Astrocyte of the hippocampus (primary cell): ENCODE measurements at places on chromosomes 16 and 17.
A peak's percentile ranks its signal among the peaks of the same experiment; 100 is the strongest.

DNA sequence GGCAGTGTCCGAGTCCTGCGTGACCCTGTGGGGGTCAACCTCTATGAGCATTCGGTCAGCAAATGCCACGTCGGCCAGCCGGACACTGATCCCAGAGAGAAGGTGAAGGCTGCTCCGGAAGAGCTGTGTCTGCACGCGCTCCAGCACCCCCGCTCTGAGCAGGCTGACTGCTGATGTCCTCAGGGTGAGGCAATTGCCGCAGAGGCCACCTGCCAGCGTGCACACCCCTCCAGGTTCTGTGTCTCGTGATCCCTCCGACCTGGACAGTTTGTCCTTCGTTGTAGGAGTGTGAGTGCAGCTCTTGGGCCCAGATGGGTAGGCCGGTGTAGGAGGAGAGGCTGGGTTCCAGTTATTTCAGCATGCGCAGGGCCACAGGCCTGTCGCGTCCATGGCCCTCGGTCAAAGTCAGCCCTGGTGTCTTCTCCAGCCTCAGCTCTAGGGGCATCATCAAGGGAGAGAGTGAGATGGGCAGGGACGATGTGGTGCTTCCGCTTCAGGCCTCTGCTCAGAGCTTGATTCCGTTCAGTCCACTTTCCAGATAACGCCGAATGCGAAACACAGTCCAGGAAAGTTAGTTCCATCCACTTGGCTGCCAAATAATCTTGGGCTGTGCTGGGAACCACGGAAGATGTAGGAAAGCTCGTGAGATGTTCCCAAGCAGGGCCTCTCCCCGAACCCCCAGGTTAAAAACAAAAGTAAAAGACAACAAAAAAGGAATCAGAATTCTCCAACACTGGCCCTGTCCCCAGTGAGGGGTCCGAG lies 15.1 kb upstream of the NCBP3 start:
- no peak for DNase-seq

- DNase-seq = peak; percentile 92
Observed at GRCh38 chr17:63848834-63849689, 6.6 kb upstream of the SMARCD2 start.

DNA sequence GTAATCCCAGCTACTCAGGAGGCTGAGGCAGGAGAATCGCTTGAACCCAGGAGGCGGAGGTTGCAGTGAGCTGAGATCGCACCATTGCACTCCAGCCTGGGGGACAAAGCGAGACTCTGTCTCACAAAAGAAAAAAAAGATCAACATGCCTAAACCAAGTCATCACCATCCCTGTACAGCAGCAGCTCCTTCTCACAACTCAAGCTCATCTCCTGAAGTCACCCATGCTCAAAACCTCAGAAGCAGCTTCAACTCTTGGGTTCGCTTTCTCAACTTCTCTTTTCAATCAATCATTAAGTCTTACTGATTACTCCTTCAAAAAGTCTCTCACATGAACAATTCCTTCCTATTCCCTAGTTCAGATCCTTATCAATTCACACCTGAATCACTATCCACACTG lies 31.3 kb downstream of the PHLPP2 start:
- no peak for DNase-seq

DNA sequence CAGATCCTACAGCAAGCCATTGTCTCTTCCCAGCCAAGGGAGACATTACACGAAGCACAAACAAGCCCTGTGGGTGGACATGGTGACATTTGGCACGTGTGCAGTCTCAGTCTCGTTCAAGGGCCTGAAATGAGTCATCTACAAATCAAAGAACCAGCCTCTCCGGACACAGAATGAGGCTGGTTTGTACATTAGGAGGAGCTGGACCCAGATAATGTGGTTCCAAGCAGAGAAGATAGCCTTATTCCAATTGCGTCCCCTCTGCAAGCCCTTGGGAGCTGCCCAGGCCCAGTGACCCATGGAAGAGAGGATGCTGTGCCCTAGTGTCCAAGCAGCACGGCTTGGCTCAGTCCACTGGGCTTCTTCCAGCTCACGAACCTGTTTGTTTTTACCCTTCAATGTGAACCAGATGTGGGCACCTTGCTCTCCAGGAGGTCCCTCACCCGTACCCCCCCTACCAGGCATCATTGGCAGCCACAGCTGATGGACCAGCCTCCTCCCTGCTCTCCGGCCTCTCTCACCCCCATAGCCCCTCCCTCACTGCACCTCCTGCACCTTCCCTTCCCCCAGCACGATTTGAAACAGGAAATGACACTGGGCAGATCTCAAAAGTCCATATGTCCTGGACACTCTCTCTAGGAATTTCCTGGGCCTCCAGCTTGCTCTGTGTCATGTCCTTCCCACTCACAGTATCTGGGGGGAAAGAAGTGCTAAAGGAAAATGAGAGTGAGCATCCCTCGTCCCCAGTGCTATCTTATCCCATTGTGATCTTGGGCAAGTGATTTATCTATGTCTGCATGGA lies 26.2 kb downstream of the KPNA2 start:
- no peak for DNase-seq

- no peak for DNase-seq
Observed at GRCh38 chr16:14315683-14316320, 244.7 kb downstream of the MRTFB start.

DNA sequence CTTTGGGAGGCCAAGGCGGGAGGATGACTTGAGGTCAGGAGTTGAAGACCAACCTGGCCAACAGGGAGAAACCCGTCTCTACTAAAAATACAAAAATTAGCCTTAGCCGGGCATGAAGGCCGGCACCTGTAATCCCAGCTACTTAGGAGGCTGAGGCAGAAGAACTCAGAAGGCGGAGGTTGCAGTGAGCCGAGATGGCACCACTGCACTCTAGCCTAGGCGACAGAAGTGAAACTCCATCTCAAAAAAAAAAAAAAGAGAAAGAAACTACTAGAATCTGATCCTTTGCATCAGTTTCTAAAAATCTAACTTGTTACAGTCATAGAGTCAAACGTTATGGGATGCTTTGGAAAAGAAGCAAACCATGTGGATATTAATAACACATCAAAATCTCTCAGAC lies 1.6 kb upstream of the PECAM1 start:
- no peak for DNase-seq
